Stimulated activated CD8-positive, alpha-beta memory T cell treated with anti-CD3 and anti-CD28 coated beads, Interleukin-7, amount 100 ng/mL, for 1 hour (primary cell): ENCODE measurements at places on chromosomes 4 and X.

- no peak for DNase-seq
Measured at GRCh38 chr4:184201179-184201578, 16.5 kb downstream of the ENPP6 start.

DNA sequence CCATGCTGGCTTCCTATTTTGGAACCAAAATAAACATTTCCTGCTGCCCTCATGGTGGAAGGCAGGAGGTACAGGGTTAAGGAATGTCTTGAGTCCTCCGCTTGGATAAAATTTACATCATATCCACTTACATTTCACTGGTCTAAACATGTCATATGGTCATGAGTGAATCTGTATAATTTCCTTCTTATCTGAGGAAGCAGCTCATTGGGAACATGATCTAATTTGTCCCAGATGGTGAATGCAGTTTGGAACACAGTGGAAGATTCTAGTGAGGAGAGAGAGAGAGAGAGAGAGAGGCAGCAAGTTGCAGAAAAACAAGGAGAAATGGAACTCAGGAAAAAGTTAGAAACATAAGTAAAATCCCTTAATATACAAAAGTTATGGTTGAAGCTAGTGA, 46.8 kb downstream of the MXRA5 start:
- no peak for DNase-seq

DNA sequence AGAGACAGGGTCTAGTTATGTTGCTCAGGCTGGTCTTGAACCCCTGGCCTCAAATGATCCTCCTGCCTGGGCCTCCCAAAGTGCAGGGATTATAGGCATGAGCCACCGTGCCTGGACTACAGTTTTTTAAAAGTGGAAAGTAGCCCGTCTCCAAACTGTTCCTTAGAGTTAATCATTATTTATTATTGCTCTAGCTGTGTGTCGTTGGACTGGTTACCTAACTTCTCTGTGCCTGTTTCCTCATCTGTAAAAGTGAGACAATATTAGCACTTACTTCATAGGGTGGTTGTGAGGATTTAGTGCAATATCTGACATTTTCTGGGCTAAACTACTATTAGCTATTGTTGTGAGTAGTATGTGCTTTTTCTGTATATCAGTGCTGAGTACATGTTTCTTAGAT, 152.3 kb upstream of the SCML1 start:
- DNase-seq: no peak

DNA sequence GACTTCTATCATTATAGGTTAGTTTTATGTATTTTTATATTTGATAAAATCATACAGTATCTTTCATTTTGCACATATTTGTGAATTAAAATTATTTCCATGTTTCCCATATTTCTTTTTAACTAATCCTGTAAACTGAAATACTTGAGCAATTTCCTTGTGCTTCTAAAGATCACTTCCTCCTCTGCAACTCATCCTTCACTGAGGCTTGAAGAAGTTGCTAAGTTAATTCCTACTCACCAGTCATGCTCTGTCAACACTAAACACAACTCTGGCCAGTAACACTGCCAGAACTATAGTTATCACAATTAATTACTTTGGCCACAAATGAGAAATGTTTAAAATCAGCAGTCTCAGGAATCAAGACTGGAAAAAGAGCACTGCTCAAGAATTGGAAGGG, 6.7 kb downstream of the SPATA4 start:
- no peak for DNase-seq
